ENCODE measurements at places on chromosomes 2 and 18.
A peak's percentile ranks its signal among the peaks of the same experiment; 100 is the strongest.

- DNase-seq: no peak
Observed at GRCh38 chr2:118772487-118773200, 74.8 kb downstream of the EN1 start.

DNA sequence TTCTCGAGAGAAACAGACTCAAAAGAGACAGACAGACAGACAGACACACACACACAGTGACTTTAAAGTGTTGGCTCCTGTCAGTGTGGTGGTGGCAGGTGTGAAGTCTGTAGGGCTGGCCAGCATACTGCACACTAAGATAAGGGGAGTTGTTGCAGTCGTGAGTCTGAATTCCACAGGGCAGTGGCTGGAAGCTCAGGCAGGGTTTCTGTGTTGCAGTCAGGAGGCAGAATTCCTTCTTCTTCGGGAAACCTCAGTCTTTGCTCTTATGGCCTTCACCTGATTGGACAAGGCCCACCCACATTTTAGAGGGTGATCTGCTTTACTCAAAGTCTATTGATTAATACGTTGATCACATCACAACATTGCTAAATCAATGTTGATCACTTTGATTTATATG is 478.4 kb upstream of the HS6ST1 start:
- DNase-seq: no peak

- DNase-seq: no peak
Observed at GRCh38 chr2:227152093-227152766, 11.8 kb downstream of the COL4A4 start.

DNA sequence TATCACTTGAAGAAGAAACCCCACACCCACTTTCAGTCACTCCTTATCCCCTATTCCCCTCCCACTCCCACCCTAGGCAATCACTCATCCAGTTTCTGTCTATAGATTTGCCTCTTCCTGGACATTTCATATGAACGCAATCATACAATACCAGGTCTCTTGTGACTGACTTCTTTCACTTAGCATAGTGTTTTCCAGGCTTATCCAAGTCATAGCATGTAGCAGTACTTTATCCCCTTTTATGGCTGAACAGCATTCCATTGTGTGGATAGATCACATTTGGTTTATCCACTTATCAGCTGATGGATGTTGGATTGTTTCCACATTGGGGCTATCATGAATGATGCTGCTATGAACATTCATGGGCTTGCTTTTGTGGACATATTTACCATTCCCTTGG is 6.6 kb downstream of the CFAP221 start:
- DNase-seq: no peak

GRCh38 chr2:42456126-42456839 is 37.5 kb downstream of the KCNG3 start:
- no peak for DNase-seq

GRCh38 chr2:90077948-90078347 is 1386.5 kb downstream of the RPIA start:
- no peak for DNase-seq

- DNase-seq: no peak
Observed at GRCh38 chr2:188293601-188294351, 2.1 kb downstream of the GULP1 start.

GRCh38 chr2:72198532-72199241 is 51.0 kb upstream of the CYP26B1 start:
- DNase-seq: no peak

DNA sequence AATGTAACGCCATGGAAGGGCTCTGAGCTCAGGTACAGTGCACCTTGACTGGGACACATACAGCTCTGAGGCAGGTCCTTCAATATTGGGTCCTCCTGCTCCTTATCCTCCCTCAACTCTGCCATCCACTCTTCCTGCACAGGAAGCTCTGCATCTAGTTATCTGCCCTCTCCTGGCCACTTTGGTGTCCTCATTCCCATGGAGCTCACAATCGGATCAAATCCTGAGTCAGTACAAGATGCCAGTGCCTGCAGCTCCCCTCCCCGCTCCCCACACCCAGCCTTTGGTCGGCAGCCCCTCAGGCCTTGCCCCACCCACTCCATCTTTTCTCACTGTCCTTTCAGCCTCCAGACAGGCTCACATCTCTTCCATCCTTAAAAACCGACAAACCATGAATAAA is 58.0 kb downstream of the LRRFIP1 start:
- DNase-seq: no peak

GRCh38 chr2:86806059-86806857 is 15.5 kb upstream of the CD8A start:
- DNase-seq: no peak

DNA sequence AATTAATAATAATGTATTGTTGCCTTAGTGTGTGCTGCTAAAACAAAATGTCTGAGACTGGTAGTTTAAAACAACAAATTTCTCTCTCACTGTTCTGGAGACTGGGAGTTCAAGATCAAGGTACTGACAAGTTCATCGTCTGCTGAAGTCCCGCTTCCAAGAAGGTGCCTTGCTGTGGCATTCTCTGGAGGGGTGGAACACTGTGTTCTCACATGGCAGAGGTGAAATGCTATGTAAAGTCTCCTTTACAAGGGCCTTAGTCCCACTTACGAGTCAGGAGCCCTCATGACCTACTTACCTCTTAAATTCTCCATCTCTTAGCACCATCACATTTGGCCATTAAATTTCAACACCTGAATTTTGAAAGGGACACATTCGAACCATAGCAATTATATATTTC is 299.2 kb upstream of the RBMS1 start:
- no peak for DNase-seq

DNA sequence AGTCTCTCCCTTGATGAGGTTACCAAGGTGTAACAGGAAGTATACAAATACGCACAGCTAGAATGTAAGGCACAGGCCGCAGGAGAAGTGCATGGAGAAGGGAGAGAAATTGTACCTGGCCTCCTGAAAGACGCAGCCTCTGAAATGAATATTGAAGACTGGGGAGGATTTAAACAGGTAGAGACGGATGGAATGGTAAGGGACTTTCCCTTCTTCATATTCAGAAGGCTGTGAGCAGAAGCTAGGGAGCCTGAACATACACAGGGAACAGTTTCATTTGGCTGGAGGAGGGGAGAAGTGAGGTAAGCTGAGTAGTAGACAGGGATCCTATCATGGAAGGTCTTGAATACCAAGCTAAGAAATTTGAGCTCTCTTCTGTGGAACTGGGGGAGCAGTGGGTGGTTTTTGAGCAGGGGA is 112.7 kb downstream of the ANKRD44 start:
- DNase-seq: peak; percentile 69

DNA sequence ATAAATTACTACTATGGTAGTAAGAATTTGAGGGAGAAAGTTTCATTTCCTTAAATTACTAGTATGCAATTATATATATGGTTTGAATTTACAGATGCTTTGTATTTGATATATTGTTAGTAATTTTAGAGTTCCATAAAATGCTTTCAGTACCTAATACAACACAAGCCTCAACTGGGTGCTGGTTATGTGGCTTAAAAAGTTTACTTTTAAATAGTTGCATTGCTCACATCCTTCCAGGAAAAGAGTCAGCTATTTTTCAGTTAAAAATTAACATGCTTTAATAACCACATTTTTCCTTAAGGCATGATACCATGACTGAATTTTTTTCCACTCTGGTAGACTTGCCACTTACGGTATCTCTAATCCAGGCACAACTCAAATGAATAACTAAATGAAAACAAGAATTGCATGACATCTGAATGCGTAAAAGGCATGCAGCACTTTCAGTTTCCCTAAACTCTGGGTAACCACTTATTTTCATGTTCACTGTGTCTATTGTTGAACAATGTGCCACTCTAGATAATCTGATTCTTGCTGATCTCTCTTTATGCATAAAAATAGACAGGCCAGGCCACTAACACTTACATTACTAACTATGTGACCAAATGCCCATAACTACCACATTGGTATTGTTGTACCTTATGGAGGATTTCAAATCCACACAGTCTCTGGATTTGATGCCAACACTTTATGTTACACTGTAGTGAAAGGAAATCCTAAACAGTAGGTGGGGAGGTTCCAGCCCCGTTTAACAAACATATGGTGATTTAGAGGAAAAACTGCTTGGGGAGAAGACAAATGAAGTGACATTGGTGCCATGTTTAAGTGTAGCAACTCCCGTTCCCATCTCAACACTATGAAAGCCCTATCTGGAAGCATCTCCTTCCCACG is 35.5 kb upstream of the SLC35F5 start:
- no peak for DNase-seq

- DNase-seq: peak; percentile 44
Observed at GRCh38 chr2:62305421-62306176, 109.7 kb downstream of the B3GNT2 start.

DNA sequence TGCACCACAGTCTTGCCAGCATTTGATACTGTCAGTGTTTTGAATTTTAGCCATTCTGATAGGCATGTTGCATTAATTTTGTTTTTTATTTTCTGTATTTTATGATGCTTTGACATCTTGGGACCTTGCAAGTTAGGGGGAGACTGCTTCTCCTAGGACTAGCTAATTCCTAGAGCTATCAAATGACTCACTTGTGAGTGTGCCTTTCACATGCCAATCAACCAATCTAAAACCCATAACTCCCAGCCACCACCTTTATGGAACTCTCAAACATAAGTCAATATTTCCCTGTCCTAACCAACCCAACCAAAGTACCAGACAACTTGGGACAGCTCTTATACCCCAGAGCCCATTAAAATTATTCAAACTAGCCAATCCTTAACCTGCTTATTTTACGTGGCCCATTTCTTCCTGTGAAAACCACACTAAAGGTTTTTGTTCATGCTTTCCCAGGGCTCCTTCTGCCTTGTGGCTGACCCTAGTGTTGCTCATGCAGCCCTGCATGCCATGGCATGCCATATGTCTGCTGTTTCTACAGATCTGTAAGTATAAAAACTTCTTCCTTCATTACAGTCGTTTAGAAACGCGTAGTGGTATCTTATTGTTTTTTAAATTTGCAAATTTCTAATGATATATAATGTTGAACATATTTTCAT is 230.1 kb downstream of the GPD2 start:
- DNase-seq: no peak

DNA sequence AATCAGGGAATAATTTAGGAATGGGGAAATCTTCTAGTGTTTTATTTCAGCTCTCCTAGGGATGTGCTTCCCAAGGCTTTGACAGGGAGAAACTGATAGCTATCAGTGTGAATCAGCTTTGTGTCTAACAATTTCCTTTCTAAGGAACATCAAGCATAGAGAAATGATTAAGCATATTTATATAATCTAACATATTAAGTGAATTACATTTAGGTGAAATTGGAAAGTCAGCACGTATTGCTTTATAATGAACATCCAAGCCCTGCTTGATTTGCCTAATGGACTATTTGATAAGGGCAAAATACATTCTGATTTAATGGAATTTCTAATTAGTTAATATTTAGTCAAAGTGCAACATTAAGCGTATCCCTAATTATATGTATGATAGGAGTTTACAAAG is 19.5 kb upstream of the TSPYL6 start:
- no peak for DNase-seq

GRCh38 chr2:180720829-180721228 is 259.6 kb upstream of the UBE2E3 start:
- DNase-seq: no peak

GRCh38 chr2:43754180-43754579 is 19.7 kb upstream of the DYNC2LI1 start:
- DNase-seq: no peak

- DNase-seq: peak; percentile 64
Observed at GRCh38 chr2:29009711-29010677, 28.9 kb downstream of the TOGARAM2 start.

GRCh38 chr18:44835703-44836102 is 155.0 kb downstream of the SETBP1 start:
- no peak for DNase-seq

DNA sequence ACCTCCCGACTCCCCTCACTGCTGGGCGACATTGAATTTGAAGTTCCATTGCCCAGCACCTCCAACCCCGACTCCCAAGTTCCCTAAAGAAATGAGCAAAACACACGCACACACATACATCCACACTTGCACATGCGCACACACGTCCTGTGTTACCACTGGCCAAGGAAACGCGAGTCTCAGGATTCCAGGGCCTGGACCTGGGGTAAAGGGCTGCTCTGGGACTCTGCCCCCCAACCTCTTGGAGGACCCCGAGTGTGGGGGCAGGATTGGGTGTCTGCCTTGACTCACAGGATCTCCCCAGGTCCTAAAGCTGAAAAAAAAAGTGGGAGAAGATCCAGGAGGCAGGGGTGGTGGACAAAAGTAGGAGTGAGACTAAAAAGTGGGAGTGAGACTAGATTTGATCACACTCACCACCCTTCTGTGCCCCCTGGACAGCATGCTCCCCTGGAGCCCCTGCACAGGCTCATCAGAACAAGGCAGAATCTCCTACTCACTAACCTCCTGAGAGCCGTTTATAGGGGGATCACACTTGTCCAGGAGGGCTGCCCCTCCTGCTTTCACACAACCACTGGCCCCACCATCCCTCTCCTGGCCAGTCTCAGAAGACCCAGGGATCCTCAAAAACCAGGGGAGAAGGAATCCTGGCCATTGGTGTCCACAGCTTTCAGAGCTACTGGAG is 202.2 kb downstream of the TNS1 start:
- no peak for DNase-seq

GRCh38 chr2:236163471-236164200 is 4.5 kb downstream of the GBX2 start:
- DNase-seq: no peak

DNA sequence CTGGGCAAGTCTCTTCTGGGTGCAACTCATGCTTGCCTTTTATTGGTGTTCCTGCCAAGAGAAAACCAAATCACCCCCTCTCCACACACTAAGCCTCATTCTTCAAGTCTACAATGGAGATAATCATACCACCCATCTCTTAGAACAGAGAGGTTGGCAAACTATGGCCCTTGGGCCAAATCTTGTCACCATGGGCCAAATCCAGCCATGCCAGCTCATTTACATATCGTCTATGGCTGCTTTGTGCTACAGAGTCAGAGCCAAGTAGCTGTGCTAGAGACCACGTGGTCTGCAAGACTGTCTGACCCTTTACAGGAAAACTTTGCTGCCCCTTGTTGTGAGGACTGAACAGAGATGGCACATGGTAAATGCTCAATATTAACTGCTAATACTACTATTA is 270.3 kb upstream of the PARD3B start:
- DNase-seq: no peak

DNA sequence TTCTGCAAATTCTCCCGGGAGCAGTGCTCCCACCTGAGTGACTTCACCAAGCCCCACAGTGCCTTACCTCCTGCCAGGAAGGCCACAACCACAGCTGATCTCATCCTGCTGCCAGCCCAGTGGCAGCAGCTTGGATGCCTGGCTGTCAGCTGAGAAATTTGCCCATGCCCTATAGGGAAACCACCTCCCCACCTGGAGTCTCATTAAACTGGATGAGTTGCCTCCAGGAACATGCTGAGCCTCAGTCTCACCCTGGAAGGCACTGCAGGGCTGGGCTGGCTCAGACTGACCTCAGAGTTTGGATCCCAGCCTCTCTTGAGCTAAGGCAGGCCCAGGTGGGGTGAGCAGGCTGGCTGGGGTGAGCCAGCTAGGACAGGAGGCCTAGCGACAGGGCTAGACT is 23.3 kb downstream of the REEP1 start:
- no peak for DNase-seq

- DNase-seq: no peak
Observed at GRCh38 chr2:156064540-156064939, 268.0 kb downstream of the NR4A2 start.

DNA sequence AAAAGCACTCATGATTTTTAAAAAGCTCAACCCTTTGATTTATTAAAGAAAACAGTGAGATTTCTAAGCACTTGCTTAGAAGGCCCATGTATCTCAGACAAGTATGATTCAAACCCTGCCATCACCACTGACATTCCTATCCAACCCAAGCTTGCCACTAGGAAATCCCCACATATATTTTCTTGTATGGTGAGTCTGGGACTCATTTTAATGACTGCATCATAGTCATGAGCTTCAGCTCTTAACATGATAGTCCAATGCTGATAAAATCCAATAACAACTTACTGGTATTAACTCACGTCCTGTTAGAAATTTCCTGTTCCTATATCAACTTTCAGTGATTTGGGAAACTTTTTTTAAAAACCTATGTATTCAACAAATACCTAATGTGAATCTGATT is 39.4 kb upstream of the NCKAP5 start:
- DNase-seq: no peak
